Omental fat pad (tissue), 4 donors: ENCODE measurements at places on chromosomes 2 and 18. TPM values are rescaled to one million over a fixed set of nuclear protein-coding genes. Genes with fewer than 3 reads are reported as not detected.

The TGOLN2 gene
- 122 TPM for total RNA-seq

The RANBP2 gene
- total RNA-seq, result 65.3 TPM

- no peak for DNase-seq
Observed at GRCh38 chr2:57448816-57449215, 597.8 kb upstream of the VRK2 start.

The SMC6 gene
- total RNA-seq, result 11.6 TPM

GRCh38 chr18:7116792-7117389 is 706 bp downstream of the LAMA1 start:
- no peak for DNase-seq

The PTPN18 gene
- 104 TPM for total RNA-seq

GRCh38 chr2:126761981-126762878 is 106.3 kb downstream of the GYPC start:
- no peak for DNase-seq

The FRZB gene
- 2.0 TPM for total RNA-seq

The CRYBA2 gene
- total RNA-seq, result not detected

The MBD5 gene
- total RNA-seq, result 18.1 TPM

DNA sequence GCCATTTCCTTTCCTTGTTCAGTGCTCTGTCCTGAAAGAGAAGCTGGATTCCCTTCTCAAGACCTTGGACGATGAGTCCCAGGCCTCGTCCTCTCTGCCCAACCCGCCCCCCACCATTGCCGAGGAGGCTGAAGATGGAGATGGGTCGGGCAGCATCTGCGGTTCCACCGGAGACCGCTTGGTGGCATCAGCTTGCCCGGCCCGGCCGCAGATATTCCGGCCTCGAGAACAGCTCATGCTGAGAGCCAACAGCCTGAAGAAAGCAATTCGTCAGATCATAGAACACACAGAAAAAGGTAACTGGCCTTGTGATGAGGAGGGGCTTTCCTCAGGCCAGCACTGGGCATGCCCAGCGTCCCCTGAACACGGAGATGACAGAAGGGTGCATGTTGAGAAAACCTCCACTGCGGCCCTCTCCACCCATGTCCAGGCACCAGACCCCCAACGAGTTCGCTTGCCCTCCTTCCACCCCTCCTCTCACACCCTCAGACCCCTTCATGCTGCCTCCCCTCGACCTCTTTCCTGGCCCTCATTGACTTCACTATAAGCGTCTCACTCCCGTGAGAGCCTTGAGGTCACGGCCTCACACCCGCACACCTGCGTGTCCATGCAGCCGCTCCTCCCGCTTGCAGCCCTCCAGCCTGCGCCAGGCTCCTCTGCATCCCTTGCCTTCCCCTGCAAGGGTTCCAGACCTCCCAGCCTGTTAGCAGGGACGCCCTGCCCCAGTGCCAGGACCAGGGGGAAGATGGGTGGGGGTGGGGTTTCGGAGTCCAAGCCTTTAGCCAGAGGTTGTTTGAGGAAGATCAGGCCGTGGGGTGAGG is 95.0 kb downstream of the DGKD start:
- DNase-seq, result no peak

DNA sequence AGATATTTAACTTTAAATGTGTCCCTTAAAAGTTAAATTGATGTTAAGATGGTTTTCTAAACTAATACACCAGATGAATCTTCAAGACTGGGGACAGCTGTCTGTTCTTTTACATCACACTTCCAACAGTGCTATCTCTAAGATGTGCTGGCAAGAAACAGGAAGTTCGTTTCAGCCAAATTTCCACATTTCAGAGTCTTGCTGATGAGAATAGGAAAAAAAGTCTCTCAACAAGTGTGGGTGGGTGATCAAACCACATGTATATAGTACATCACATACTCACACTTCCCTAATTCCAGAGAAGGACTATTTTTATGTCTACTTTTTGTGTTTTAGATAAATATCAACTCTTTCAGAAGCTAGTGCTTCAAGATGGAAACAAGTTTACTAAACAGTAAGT is 1712.8 kb upstream of the TMEFF2 start:
- DNase-seq, result no peak
